ENCODE measurements at places on chromosomes 5 and 9. TPM values are rescaled to one million over a fixed set of nuclear protein-coding genes. Genes with fewer than 3 reads are reported as not detected.

DNA sequence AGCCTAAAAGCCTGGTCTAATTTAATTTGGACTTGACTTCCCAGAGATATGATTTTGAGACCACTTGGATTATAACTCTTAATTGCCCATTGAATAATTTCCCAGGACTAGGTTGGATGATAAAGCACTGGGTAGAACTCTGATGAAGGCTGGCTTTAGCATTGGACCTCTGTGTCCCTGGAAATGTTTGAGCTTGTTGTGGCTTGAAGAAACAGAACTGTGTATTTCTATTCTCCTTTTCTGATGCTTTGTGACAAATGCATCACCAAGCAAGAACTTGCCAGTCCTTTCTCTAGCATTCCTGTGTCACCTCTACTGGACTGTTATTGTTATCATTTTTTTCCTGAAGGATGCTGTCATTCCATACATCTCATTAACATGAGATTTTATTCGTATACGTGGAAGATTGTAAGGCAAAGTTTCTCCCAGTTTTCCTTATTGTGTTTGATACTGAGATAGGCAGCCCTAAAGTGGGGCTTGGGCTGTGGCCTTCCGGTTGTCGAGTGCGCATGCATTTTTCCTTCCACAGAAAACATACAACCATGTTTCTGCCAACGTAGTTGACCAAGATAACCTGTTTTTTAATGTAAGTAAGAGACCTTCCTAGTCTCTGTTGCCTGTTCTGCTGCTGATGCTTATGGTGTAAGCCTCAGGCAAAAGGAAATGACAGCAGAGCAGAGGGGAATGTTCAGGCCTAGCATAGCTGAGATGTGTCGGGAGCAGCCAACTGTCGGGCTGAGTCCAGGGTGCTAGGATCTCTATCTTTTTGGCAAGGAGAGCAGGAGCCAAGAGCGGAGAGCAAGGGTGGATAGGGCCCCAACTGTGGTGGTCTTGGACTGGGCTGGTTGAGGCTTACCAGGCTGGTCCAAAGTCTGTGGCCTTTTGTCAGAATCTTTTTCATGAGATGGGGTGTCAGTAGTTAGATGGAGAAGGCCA is 2.3 kb downstream of the NTRK2 start:
- no peak for DNase-seq

DNA sequence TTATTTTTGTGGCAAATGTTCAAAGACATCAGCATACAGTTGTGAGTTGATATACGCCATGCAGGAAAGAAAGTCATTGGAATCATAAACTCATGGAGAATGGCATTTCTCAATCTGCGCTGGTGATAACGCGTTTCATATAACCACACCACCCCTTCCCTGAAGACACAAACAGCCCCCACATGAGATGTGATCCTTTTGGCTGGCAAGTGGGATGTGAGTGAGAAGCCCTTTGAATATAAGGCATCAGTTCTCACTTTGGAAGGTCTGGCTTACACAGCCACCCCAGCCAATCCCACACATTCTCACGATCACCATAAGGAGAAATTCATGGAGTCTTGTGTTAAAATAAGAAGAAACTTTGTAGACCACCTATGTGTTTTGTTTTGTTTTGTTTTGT is 725.0 kb downstream of the PRELID2 start:
- no peak for DNase-seq

GRCh38 chr5:14996997-14997396 is 125.4 kb upstream of the ANKH start:
- DNase-seq: no peak

- DNase-seq: no peak
These were observed 1.3 kb downstream of the KCNN2 start for GRCh38 chr5:114362977-114363761.

DNA sequence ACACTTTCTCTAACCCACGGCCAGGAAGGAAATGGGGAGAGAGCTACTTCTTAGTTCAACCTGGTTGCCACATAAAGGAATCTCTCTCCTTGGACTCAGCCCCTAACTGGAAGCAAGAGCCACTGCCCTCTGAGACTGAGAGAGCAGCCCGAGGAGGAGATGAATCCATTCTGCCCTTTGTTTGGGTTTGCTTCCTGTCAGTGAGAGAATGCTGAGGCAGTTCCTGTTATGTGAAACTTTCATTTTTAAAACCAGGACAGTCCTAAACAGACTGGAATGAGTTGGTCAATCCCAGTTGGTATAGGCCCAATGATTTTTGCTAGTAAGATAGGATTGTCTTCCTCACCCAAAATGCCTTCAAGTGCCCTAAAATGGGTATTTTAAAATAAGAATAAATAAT is 205.1 kb downstream of the NTRK2 start:
- no peak for DNase-seq

GRCh38 chr5:14767735-14768507 is 103.4 kb downstream of the OTULIN start:
- DNase-seq: no peak

DNA sequence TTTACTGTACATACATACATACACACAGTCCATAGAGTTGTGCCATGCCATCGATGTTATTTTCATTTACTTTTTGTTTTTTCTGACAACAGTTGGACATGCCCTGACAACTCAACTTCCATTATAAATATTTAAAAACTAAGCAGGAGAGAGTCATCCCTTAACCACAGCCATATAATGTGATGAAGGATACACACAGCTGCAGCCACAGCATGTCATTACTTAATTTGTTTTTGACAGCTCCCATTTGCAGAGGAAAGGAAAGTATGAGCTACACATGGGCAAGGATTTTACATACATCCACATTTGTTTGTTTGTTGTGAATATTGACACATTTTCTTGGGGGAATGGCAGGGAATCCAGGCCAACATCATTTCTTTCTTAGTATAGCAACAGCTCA is 91.5 kb upstream of the TUT7 start:
- no peak for DNase-seq

DNA sequence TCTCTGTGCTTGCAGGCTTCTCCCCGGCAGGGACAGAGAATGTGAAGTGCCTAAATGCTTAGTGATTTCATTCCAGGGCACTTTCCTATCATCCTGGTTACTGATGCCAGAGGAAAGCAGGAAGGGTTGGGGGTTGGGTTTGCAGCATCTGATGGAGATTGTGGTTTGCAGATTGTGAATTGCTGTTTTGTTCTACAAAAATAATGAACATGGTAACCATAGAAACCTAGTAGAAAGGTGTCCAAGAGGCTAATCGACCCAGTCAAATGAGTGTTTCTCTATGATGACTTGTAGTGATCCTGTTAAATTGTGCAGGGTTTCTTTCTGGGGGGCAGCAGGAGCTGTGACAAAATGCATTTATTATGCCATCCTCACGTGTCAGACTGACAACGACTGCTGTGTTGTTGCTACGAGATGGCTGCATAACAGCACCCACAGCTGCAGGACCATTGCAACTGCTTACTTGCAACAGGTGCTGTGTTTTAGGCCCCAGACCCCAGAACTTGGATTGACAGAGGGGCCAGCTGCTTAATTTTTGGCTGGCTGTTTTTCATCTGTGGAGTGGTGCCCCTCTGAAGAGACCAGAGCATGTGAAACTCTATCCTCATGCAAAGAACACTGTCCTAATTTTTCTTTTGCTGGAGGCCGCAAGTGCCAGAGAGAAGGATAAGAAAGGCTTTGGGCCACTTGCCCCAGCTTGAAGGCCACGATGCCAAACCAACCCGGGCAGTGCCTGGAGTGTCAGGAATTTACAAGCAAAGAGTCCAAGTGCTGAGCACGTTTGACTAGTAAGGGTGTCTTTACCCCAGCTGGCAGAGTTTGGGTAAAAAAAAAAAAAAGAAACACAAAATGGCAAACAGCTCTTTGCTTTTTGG is 397.8 kb downstream of the GADD45G start:
- no peak for DNase-seq

- DNase-seq: peak; percentile 70
These were observed 4.0 kb upstream of the FCHO2 start for GRCh38 chr5:72951671-72952468.

- no peak for DNase-seq
These were observed 727 bp downstream of the TRIM7 start for GRCh38 chr5:181204113-181204825.

- DNase-seq: no peak
These were observed 737.6 kb upstream of the NUDT12 start for GRCh38 chr5:104299998-104300706.

- DNase-seq: no peak
These were observed 68.1 kb upstream of the TAS2R1 start for GRCh38 chr5:9698125-9698826.

- DNase-seq: no peak
These were observed 361.4 kb upstream of the RFX3 start for GRCh38 chr9:3887221-3887653.

DNA sequence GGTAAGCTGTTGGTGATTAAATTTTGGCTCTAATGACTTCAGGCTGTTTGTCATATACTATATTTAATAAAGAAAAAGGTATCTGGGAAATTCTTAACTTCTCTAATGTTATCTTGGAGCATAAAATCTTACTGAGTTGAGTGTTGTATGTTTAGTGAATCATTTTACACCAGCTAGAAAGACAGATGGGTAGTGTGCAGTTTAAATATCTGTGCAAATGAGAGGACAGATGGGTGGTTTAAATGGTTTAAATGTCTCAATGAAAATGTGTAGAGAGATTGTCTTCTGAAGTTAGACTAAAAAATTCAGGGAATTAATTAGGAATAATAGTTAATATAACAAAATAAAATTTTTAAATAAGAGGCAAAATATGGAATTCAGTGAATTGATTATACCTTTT is 114.5 kb downstream of the FER start:
- no peak for DNase-seq

DNA sequence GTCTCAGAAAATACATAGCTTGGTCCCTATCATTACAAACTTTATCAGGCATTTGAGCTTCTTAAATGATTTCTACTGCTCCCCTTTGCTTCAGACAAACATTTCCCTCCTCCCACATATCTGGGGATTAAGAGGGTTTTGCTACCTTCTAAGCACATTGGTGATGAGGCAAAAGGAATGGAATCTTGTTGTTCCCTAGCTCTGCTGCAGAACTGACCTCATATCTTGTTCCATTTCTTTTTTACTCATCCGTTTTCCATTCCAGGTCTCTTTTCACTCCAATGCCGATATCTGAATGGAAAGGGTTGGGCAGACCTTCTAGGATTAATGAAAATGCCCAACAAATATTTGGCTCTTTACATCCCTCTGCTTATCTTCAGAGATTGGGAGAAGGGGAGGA is 444.6 kb downstream of the ZNF608 start:
- DNase-seq: no peak

DNA sequence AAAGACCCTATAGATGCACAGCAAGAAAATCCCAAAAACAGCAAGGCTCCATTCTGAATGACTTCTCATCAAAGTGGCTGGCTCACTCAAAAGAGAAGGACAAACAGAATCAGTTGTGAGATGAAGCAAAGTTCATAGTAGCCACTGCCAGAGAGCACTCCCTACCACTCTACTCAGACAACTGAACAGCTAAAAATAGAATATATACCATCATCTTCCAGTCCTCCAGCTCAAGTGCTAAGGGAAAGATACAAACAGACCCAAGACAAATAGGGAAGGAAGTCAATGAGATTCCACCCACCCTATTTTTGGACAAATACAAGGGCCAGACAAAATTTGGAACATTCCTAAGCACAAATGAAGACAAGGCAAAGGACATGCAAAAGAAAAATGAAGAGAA is 20.6 kb downstream of the GNAQ start:
- no peak for DNase-seq

DNA sequence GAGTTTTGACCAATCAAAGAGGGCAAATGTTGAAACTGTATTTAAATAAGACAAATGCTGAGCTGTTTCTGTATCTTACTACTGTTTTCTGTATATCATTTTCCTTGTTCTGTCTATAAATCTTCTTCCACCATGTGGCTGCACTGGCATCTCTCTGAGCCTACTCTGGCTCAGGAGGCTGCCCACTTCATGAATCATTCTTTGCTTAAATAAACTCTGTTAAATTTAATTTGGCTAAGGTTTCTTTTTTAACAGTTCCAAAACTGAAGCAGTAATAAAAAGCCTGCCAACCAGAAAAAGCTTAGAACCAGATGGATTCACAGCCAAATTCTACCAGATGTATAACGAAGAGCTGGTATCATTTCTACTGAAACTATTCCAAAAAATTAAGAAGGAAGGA is 40.2 kb upstream of the TAS2R1 start:
- no peak for DNase-seq

DNA sequence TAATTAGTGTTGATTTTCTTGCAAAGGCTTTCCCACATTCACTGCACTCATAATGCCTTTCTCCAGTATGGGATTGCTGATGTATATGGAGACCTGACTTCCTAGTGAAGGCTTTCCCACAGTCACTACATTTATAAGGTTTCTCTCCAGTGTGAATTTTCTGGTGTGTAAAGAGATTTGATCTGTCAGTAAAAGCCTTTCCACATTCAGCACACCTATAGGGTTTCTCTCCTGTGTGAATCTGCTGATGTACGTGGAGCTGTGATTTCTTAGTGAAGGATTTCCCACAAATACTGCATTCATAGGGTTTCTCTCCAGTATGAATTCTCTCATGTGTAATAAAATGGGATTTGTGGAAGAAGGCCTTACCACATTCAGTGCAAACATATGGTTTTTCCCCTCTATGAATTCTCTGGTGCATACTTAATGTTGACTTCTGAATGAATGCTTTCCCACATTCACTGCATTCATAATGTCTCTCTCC is 31.1 kb downstream of the ZNF484 start:
- no peak for DNase-seq

GRCh38 chr5:86461169-86461956 is 156.4 kb upstream of the COX7C start:
- DNase-seq: no peak

DNA sequence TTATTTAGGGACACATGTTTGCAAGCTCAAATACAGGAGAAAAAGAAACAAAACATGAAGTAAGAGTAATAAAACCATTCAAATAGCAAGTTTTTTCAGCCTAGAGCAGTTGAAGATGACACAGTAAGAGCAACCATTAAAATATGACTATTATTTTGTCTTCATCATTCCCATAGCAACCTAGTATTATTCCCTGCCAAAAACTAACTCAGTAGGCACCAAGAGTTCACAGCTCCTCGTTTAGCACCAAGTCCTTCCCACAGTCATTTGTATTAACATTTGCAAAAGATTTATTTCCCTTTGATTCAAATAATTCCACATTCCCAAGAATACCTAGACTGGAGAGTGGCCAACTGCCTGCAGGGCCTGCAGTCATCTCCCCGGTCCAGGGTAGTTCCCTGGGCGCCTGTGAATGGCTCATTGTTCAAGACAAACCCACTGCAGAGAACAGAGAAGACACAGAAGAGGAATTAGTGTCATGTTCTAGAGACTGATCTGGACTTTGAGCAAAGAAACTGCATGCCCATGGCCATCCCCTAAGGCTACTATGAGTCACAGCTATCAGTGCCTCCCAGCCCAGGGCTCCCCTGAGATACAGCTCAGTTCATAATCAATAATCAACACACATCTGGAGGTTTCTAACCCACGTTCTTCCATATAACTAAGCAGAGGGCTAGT is 139.1 kb upstream of the MAP3K1 start:
- peak; percentile 56 for DNase-seq

SLC27A6 gene
- total RNA-seq: 7.9 TPM

CCDC180 gene
- 7.9 TPM for total RNA-seq

SLC4A9 gene
- 0.49 TPM for total RNA-seq

ANKRD20A1 gene
- total RNA-seq: 5.2 TPM

GRM6 gene
- not detected for total RNA-seq

TMEM252 gene
- not detected for total RNA-seq

FOXD4L5 gene
- total RNA-seq: 0.61 TPM

ORM2 gene
- 0.59 TPM for total RNA-seq

ERGIC1 gene
- total RNA-seq: 73.3 TPM

SFXN1 gene
- 145 TPM for total RNA-seq

CCL19 gene
- not detected for total RNA-seq

FCN2 gene
- total RNA-seq: not detected

SOHLH1 gene
- not detected for total RNA-seq

IFNK gene
- total RNA-seq: not detected

ASB6 gene
- total RNA-seq: 21.6 TPM

SV2C gene
- total RNA-seq: not detected

OLFML2A gene
- 6.3 TPM for total RNA-seq

PCDHA7 gene
- not detected for total RNA-seq
